Stimulated activated CD4-positive, alpha-beta T cell treated with anti-CD3 and anti-CD28 coated beads, Interleukin-1b, Interleukin-23, amount 100 ng/mL, for 48 hours (primary cell): ENCODE measurements at places on chromosomes 6 and 20.

- no peak for DNase-seq
Measured at GRCh38 chr6:97423190-97423589, 140.2 kb upstream of the MMS22L start.

DNA sequence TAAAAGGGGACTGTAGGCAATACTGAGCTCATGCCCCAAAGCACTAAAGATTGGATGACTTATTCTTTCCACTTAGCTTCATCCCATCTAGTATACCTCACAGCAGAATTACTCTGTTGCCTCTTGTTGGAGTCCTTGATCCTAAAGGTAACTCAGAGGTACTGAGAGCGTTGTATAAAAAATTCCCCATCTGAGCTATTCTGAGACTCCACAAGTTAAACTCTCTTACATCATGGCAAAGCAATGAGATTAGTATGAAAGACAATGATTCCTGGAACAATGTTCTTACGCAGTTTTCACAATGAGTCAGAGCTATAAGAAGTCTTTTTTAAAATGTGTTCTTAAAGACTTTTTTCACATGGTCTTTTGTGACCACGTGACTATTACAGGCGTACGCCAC, 370.1 kb downstream of the ADGRB3 start:
- no peak for DNase-seq

- DNase-seq: no peak
Measured at GRCh38 chr20:35294293-35294685, 2.1 kb upstream of the FAM83C start.

GRCh38 chr6:35678021-35678654, 10.6 kb downstream of the FKBP5 start:
- DNase-seq: no peak

- no peak for DNase-seq
Measured at GRCh38 chr20:50246367-50247195, 56.0 kb downstream of the CEBPB start.

DNA sequence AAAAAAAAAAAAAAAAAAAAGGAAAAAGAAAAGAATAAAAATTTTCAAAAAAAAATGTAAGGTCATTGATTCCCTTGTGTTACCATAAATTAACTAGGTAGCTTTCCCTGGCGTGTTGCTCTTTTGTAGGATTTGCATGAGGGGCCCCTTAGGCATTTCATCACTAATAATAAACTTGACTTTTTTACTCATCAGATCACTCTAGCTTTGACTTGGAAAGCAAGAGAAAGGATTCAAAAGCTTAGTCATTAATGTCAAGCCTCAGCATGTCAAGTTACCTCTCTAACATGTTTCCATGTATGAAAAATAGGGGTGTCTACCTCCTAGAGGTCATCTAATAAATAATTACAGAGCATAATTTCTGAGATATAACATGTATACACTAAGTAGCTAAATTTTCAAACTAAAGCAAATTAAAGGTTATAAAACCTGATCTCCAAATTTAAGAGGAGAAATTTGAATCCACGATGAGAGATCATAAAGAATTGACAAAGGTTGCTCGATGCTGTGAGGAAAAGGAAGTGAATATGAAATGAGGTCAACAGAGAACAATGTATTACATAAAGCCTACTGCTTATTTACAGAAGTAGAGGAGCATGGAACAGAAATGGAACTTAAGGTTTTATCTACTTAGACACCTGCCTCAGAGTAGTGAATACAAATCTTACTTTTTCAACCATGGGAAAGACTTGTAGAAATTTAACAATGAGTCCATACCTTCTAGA, 86.8 kb downstream of the ARHGAP18 start:
- no peak for DNase-seq

DNA sequence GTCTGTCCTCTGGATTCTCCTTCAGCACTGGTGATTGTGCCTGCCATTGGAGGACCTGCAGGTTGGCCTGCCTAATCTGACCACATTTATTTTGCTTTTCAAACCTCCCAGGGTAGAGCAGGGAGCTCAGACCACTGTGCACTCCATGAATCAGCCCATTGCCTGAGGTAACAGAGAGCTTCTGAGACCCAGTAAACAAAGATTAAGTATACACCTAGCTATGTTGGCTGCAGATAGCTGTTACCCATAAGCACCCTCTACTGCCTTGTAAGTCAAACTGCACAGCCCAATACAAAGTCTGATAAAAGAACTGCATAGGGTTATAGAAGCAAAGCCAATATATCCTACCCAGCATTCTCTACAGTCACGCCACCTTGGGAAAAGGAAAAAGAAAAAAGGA, 338.7 kb downstream of the HTR1B start:
- no peak for DNase-seq

DNA sequence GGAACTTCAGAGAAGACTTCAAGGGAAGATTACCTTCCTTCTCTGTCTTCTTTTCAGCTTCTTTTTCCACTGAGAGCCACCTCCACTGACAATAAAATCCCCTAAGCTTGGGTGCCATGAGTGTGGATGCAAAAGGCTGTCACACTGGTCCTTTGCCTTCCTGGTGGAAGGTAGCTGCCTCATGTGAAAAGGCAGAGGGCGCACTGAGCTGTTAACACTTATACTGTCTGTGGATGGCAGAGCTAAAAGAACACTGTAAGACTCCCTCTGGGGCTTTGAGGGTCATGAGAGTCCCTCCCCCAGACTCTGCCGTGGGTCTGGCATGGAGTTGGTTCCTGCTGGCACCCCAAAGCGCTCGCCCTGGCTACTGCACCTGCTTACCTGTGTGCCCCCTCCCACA, 536.7 kb upstream of the IMPG1 start:
- no peak for DNase-seq

DNA sequence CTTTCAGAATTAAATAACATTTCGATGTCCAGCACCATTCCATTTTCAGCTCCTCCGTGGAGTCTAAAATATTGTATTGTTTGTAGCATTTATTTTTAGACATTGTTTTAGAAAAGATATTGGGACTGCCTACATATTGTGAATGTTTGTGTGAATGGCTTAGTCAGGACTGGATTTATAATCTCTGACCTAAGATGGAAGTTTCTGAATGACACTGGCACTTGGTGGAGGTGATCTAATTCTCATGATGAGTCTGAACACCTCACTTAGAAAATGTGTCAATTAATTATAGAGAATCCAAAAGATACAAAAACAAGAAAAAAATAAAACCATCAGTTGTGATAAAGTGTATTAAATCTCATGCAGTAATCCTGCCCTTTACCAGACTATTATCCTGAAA, 60.8 kb upstream of the HBS1L start:
- DNase-seq: no peak

DNA sequence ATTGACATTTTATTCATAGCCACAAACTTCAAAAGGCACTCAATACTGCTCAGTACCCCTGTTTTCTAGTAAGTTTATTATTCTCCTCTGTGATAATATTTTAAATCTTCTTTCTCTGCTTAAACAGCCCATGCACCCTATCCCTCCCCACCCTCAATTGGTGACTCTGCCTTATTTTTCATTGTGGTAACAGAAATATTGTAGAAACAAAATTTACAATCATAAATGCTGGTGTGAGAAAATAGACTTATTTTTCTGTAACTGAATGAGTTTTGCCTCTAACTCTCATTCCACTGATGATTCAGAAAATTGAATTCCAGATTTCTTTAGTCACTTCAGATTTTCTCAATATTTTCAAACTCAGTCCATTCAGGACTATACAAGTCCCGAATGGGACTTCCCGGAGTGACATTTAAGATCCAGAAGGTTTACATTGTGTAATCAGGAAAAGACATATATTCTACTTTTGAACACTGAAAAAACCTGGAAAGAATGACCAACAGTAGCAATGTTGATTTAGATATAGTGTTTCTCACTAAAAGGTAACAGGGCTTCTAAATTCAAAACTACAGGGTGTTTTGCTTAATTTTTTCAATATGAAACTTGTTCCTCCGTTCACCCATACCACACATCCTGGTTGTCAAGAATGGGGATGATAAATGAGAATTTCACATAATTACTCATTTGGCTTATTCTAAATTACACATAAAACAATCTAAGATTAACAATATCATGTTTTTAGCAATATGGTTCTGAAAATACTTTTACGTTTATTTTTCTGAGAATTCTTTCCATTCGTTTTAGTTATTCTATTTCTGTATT, 34.8 kb upstream of the UST start:
- no peak for DNase-seq

DNA sequence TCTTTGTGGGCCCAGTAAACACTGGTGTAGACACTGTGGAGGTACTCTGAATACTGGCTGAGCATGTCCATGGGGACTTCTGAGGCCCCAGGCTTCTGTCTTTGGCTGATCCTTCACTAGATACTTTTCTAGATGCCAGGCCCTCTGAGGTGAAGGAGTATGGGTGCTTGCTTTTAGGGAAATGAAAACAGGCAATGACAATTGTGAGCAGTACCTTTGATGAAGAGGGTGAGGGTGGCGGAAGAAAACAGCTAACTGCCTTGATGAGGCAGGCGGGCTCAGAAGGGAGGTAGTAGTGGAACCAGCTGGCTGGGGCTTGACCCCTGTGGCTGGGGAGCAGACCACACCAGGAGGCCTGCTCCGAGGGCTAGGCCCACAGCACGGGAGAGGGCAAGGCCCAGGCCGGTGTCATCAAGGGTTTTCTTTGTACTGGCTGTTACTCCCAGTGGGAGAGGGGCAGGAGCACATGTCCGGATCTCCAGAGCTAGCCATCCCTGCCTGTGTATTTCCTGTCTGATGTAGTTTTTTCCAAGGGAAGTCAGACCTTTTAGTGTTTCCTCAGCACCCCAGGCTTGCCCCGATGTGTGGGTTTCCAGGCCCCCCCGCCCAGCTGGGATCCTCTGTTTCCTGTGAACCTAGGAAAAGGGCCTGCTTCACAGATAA, 3.9 kb downstream of the PLCG1 start:
- DNase-seq: no peak

DNA sequence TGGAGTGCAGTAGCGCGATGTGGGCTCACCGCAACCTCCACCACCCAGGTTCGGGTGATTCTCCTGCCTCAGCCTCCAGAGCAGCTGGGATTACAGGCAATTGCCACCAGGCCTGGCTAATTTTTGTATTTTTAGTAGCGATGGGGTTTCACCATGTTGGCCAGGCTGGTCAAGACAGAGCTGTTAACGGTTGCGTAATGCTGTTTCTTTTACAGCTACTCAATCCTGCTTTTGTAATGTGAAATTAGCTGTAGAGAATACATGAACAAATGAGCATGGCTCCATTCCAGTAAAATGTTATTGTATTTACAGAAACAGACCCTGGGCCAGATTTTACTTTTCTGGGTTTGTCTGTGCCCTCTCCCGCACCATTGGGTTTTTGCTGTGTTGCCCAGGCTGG, 1.9 kb downstream of the PNLDC1 start:
- DNase-seq: no peak

DNA sequence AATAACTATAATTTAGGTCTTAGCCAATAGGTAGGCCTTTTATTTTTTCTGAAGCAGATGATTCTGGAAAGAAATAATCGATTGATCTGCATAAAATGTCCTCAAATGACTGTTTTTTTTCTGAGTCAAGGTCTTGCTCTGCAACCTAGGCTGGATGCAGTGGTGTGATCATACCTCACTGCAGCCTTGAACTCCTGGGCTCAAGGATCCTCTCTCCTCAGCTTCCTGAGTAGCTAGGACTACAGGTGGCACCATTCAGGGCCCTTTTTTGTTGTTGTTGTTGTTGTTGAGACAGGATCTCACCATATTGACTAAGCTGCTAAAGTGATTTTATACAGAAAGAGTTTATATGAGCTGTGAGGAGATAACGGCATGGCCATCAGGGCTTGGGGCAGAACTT, 18.2 kb downstream of the GLYATL3 start:
- DNase-seq: no peak
